ENCODE measurements at places on chromosomes 1 and 21.
A peak's percentile ranks its signal among the peaks of the same experiment; 100 is the strongest.

DNA sequence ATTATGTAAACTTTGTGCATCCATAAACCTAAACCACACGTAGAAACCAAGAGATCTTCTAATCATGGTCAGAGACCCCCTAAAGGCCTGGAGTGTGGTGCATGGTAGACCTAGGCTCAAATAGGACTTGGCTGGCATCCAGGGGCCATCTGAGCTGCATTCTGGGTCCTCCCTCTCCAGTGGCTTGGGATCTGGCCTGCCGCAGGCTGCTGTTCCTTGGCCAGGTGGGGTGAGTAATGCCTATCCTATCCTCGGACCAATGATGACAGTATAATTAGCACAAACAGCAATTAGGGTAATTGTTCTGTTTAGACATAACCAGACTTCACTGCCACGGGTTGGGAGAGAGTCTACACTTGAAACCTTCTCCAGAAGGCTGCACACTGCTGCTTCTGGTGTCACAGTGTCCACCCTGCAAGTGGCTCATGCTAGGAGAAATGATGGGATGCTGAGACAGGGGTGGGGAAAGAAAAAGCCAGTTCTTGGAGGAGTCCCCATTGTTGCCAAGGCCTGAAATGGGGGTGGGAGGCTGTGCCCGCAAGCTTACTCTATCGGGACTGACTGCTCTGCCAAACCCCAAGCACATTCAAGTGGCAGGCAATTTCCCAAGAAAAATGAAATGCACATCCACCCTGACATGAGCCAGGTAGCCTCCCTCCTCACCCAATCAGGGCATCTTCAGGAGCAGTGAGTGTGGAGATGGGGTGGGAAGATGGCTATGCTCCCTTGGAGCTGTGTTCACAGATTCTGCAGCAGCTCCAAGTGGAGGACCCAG is 12.5 kb upstream of the PKP1 start:
- DNase-seq: no peak

- no peak for DNase-seq
These were observed 54.2 kb upstream of the ARTN start for GRCh38 chr1:43879414-43879813.

- DNase-seq: no peak
These were observed 6.5 kb upstream of the GRIK3 start for GRCh38 chr1:37040773-37041172.

DNA sequence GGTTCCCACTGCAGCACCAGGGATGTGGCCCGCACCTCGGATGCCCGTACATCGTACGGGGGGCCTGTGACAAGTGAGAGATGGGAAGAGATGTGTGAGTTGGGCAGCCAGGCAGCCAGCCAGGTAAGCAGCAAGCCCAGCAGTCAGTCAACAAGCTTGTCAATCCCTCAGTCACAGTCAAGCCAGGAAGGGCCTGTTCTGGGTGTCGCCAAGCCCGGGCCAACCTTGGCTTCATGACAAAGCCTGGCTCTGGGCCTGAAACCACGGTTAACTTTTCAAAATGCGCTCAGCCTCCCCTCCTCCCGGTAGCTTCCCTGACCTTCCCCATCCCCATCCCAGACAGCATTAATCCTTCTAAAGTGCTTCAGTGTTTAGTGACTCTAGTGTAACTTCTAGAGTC is 31.8 kb downstream of the MYOM3 start:
- no peak for DNase-seq

- DNase-seq: no peak
These were observed 20.7 kb downstream of the BACE2 start for GRCh38 chr21:41188486-41189149.

DNA sequence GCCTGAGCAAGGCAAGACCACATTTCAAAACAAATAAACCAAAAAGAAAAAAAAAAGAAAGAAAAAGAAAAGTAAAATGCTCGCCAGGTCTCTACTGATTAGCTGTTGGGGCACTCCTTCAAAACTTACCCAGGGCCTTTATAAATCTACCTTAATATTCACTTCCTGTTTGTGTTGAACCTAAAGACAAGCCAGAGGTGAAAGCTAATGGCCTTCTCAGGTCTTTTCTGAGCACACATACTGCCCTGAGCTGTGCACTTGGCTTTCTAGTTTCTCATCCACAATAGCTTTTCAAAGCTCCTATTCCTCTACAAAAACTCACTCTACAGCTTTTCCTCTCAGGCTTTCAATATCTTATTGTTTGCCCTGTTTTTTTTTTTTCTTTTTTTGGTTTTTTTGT is 50.5 kb downstream of the RNF115 start:
- no peak for DNase-seq

GRCh38 chr21:35303085-35303484 is 254.0 kb upstream of the RUNX1 start:
- DNase-seq: no peak

DNA sequence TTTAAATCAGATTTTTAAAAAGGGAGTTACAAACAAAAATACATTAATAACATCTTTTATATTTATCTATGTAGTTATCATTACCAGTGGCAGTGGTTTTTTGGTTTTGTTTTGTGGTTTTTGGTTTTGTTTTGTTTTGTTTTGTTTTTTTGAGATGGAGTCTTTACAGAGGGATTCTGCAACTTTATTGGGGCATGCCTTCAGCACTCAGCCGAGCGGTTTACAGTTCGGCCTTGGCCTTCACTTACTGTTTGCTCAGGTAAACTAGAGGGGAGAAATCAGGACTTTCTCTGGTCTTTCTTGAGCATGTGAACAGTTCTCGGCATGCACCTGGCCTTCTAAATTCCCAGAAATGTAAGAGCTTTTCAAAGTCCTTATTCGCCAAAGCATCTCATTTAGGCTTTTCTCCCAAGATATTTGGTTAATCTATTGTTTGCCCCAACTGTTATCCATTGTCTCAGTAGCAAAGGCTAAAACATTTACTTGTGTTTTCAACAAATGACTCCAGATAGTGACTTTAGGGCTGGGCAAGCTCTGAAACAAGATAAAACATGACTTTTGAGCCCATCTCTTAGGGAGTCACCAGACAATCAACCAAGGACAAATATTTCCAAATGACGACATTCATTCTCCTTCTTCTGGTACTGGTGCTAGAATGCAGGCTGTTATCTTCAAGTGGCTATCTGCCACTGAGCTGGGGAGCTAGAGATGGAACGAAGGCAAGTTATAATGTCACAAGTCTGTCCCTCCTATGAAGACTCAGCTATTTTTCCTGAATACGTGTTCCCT is 48.4 kb upstream of the ADORA3 start:
- no peak for DNase-seq

- DNase-seq: peak; percentile 75
These were observed 6.3 kb downstream of the HAPLN2 start for GRCh38 chr1:156625436-156626078.

DNA sequence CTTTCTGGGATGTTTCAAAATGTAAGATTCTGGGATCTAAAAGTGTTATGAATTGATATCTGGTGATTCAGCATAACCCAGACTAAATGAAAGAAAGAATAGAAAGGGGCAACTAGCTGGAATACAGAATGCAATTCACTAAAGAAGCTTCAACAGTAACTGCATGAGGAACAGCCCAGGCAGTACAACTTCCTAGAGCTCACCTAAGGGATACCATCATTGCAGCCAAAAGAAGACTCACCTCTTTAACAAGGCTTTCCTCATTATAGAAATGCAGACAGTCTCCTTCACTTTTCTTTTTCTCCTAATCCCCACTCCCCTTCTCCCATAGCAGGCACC is 6.3 kb downstream of the RGS5 start:
- DNase-seq: no peak

- DNase-seq: no peak
These were observed 55.2 kb upstream of the PLD5 start for GRCh38 chr1:242579528-242580235.

DNA sequence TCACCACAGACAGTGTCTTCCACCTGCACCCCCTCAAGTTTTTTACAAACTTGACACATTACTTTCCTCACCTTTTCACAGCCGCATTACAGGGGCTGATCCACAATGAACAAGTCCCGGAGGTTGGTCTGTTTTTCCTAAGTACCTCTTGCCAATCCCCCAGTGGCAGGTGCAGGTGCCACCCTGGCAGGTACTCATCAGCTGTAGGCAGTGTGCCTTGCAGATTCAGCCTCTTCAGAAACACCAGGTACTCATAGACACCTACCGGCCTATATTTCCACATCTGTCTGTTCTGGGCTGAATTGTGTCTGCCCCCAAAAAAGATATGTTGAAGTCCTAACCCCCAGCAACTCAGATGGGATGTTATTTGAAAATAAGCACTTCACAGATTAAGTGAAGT is 81.4 kb upstream of the CNIH3 start:
- no peak for DNase-seq

- DNase-seq: no peak
These were observed 15.7 kb upstream of the RCAN1 start for GRCh38 chr21:34630536-34631143.

GRCh38 chr21:45109831-45110492 is 35.6 kb downstream of the ADARB1 start:
- DNase-seq: peak; percentile 36

DNA sequence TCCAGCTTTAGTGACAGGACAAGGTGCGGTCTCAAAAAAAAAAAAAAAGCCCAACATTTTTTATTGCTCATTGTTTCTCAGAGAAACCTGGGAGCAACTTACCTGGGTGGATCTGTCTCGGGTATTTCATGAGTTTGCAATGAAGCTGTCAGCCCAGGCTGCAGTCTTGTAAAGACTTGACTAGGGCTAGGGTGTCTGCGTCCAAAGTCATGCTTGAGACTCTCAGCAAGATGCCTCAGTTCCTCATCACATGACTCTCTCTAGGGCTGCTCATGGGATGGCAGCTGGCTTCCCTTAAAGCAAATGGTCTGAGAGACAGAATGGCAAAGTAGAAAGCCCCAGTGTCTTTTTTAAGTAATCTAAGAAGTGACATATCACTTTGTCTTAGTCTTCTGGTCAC is 8.1 kb downstream of the GABPA start:
- DNase-seq: no peak

- DNase-seq: no peak
These were observed 486.9 kb upstream of the DAB1 start for GRCh38 chr1:57910782-57911181.

GRCh38 chr1:209815490-209815889 is 9.5 kb upstream of the IRF6 start:
- no peak for DNase-seq

DNA sequence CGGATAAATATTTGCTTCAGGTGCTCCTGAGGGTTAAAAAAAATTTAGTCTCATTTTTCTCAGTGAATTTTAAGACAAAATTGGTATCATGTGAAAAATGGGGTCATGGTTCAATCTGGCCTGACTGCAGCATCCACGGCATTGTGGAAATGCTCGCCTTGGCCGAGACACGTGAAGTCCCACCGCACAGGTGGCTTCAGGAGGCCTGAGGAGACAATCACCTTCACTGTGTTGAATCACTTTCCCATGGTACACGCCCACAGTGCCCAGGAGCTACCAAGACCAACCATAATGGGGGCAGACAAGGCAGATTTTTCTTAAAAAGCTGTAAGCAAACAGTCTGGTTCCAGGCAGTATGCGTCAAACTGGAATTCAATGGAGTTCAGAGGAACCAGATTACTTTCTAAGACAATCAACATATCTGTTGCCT is 11.0 kb upstream of the CPLANE2 start:
- no peak for DNase-seq

GRCh38 chr1:92411511-92411910 is 75.2 kb downstream of the GFI1 start:
- DNase-seq: no peak

- no peak for DNase-seq
These were observed 42.9 kb downstream of the EPHB2 start for GRCh38 chr1:22753481-22753971.

GRCh38 chr1:68521286-68521685 is 24.4 kb upstream of the DEPDC1 start:
- no peak for DNase-seq

DNA sequence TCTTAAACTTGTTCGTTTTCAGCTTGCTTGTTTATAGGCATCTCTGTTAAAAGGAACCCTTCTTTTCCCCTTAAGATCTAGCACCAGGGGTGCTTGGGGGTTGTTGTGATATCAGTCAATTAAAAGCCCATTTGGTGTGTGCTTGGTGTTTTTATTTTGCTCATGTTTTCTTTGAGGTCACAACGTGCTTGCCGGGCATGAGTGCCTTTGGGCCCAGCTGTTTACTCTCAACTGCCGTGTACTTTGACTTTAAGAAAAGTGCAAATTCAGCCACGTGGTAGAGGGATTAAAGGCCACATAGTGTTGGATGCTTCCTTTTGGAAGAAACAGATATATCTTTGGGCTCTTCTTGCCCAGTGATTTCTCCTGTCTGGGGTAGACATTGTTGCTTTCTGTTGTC is 10.5 kb downstream of the ARID1A start:
- DNase-seq: no peak

DNA sequence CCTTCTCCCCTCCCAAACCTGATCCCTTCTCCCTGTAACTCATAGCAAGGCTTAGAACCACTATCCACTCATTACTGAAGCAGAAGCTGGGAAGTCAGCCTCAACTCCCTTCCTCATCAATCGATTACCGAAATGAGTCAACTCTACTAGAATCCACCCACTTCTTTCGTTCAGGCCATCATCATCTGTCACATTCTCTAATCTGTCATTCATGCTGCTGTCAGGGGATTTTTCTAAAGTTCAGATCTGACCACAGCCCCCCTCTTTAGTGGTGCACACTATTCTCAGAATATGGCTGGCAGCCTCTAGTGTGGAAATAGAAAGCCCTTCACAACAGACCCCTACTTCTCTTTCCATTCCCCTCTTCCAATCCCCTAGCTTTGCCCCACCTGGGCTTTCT is 5.1 kb downstream of the NT5C1A start:
- DNase-seq: peak; percentile 37

- DNase-seq: no peak
These were observed 70.3 kb upstream of the PRDX6 start for GRCh38 chr1:173406783-173407230.

GRCh38 chr1:228936881-228937280 is 201.6 kb downstream of the RHOU start:
- no peak for DNase-seq

DNA sequence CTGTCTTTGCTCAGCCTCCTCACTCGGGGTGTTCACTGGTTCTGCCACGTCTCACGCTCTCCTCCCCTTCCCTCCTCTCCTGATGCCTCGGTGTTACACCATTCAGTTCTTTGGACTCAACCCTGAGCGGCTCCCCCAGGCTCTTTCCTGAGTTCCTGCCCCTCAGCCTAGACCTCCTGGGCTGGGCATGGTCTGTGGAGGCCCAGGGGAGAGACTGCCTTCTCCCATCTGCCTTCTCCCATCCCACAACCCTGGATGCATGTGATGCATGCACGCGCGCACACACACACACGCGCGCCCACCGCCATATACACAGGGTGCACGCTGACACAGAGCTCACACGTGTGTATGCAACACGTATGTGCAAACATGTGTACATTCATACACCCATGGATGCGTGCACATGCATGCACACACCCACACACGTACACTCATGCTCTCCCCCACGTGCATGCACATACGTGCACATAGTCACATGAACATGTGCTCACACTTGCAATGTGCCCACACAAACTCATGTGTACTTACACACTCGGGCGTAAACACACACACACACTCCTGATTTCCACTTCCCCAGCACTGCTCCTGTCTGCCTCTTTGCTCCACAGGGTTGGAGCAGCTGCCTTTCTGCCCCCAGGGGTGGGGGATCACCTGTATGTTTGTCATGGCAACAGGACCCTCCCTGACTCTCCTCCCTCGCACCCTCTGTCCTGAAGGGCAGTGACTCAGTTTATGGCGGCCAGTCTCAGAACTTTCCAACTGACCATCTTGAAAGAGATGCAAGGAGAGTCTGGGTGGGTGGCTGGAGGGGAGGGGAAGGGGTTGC is 59.0 kb downstream of the HUNK start:
- no peak for DNase-seq
